Chondrocyte (in vitro differentiated cells): ENCODE measurements at places on chromosomes 7 and 10. TPM values are rescaled to one million over a fixed set of nuclear protein-coding genes. Genes with fewer than 3 reads are reported as not detected.

GRCh38 chr7:26043801-26044200, 108.2 kb upstream of the NFE2L3 start:
- DNase-seq = no peak

Gene PRLHR
- not detected in 3 replicates for total RNA-seq

DNA sequence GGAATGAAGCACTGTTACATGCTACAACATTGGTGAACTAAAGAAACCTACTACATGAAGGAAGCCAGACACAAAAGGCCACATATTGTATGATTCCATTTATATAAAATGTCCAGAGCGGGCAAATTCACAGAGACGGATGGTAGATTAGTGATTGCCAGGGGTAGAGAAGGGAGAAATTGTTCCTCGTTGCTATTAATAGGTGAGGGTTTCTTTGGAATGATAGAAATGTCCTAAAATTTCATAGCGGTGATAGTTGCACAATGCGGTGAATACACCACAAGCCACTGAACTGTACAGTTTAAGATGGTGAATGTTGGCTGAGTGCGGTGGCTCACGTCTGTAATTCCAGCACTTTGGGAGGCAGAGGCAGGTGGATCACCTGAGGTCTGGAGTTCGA, 29.0 kb downstream of the DENND2A start:
- DNase-seq = no peak

- DNase-seq = no peak
These were observed 274.5 kb upstream of the PPP2R2D start for GRCh38 chr10:131626274-131626673.

DNA sequence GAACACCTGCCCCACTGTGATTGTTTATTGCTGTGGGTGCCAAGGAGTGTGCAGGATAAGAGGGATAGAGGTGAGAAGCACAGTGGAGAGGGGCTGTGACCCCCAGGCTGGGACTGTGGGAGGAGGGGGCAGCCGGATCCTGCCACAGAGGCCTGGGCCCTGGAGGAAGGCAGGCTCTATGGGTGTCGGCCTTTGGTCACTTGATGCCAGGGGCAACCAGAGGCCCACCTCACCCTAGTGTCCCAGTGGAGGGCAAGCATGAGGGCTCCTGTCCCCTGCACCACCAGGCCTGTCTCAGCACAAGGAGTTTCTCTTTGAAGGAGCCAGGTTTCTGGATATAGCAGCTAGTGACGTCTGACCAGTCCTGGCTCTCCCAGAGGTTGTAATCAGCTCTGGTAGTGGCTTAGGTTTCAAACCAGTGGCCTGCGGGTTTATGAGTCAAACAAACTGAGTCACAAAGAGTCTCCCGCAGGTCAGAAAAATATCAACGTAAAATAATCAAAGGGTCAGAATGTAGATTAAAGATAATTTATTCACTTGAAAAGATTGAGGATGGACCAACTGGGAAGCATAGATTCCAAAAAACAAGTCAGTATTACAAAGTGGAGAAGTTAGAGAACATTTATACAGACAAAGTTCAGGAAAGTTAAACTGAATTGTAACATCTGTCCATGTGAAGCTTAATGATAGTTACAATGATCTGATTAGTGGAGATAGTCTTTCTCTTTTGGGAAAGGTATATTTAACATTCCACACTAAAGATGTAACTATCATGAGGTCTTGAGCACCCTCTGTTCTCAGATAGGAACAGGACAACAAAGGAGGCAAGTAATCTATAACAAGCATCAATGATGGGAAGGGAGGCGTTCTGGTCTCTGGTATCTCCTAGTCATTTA, 37.2 kb upstream of the ZNF488 start:
- no peak for DNase-seq

GRCh38 chr10:71487726-71488125, 91.0 kb downstream of the CDH23 start:
- no peak for DNase-seq

Gene SBDS
- total RNA-seq = 124 to 146 TPM (median 144 TPM) in 3 replicates

Gene NCF1
- not detected in 3 replicates for total RNA-seq

Gene CHN2
- total RNA-seq = 0.50 to 1.7 TPM (median 0.56 TPM) in 3 replicates

Gene VWC2
- total RNA-seq = not detected in 3 replicates

Gene OR2A1
- total RNA-seq = not detected in 3 replicates

- DNase-seq = peak; percentile 20
These were observed 20.5 kb upstream of the PITRM1 start for GRCh38 chr10:3192856-3193635.
